GM23248 (cell line): ENCODE measurements at places on chromosomes 2 and 18.

DNA sequence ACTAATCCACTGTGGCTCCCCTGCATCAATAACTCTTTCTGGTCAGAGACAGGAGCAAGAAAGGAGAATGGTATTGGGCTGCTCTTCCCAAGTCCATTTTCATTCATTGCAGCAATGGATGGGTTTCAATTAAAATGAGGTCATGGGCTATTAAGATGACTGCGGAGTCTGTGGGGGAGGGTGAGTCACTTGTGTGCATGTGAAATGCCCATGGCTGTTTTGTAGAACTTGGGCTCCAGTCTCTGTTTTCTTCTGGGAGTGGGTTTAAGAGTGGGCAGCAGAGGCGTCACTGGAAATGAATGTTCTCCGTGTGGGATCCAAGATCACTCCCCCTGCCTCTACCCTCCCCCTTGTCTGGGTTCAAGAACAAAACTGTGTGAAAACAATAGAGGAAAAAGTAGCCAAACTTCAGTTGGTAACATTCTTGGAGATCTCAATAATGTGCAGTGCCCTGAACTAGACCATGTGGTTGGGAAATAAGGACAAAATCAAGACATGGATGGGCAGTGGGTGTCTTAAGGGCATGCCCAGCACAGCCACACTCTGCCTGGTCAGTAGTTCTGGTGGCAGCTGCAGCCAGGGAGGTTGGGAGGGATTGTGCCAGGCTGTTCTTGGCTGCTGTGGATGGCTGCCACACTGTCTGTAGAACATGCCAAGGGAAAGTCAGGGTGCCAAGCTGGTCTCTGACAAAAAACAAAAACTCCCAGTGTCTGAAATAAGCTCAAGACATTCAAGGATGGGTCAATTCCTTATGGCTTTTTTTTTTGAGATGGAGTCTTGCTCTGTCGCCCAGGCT, 68.2 kb upstream of the CXCR4 start:
- no peaks in the 10 kb centered on the region for H3K4me1 ChIP-seq
- H3K27me3 ChIP-seq: no peaks in the 10 kb centered on the region
- peak; percentile 8 for DNase-seq
- H3K27ac ChIP-seq: no peak overlapping the region
- H3K36me3 ChIP-seq: no peaks in the 10 kb centered on the region

- H3K27ac ChIP-seq: no peak overlapping the region
- H3K27me3 ChIP-seq: no peaks in the 10 kb centered on the region
- no peaks in the 10 kb centered on the region for H3K4me1 ChIP-seq
- no peaks in the 10 kb centered on the region for H3K36me3 ChIP-seq
- H3K4me3 ChIP-seq: no peak overlapping the region
- no peak for DNase-seq
Measured at GRCh38 chr2:60148716-60149115, 404.7 kb downstream of the BCL11A start.

GRCh38 chr2:32884346-32884745, 62.4 kb upstream of the LTBP1 start:
- no peak overlapping the region for H3K4me3 ChIP-seq
- no peaks in the 10 kb centered on the region for H3K27me3 ChIP-seq
- H3K27ac ChIP-seq: no peak overlapping the region
- H3K4me1 ChIP-seq: no peaks in the 10 kb centered on the region
- DNase-seq: peak; percentile 16

DNA sequence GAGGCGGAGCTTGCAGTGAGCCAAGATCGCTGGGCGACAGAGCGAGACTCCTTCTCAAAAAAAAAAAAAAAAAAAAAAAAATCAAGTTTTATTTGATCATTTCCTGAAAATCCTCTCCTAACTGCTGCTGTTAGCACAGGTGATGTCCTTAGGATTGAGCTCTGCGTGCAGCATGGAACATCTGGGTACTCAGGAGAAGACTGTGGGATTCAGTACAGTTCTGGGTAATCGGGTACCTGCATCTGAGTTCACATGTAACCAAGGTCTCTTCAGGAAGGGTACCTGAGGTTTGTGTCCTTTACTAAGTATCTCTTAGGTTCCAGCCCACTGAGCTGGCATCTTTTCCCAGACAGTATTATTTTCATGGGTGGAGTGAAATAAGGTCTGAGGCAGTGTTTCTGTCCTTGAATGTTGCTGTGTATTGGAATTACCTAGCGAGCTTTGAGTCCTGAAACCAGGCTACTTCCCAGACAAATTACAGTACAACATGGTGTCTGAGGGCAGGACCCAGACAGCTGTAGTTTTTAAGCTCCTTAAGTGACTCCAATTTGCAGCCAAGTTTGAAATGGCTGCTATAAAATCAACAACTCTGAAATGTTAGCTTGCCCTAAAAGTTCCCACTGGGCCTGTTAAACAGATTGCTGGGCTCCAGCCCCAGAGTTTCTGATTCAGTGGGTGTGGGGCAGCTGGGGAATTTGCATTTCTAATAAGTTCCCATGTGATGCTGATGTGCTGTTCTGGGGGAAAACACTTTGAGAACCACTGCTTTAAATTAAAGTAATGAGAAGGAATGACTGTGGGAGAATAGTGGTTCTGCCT, 120.5 kb downstream of the PMAIP1 start:
- H3K4me3 ChIP-seq: no peak overlapping the region
- H3K4me1 ChIP-seq: peaks cover 47% of the 10 kb centered on the region
- no peaks in the 10 kb centered on the region for H3K27me3 ChIP-seq

- no peaks in the 10 kb centered on the region for H3K27me3 ChIP-seq
- no peaks in the 10 kb centered on the region; the same call in 1 of the 2 replicates for H3K4me1 ChIP-seq
- 0 out of 2 replicates have a peak, but pooled peaks cover 4% of the 10 kb centered on the region for H3K36me3 ChIP-seq
- H3K27ac ChIP-seq: no peak overlapping the region
Measured at GRCh38 chr18:9961041-9961440, 47.2 kb downstream of the VAPA start.

GRCh38 chr2:2950403-2950952, 427.1 kb downstream of the EIPR1 start:
- no peak overlapping the region for H3K27ac ChIP-seq
- H3K4me1 ChIP-seq: no peaks in the 10 kb centered on the region
- no peak for DNase-seq

DNA sequence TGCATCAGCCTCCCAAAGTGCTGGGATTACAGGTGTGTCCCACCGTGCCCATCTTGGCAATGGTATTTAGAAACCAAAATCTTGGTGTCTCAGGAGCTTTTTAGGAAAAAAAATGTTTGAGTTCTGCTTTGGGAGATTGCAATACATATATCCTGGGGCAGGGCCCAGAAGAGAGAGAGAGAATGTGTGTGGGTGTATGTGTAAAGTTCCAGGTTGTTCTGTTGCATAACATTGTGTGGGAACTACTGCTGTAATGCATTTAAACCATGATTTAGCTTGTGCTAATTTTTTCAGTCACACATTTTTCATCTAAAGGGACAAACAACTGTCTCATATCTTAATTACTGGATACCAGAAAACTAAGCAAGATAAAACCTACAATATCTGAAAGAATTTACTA, 70.8 kb upstream of the NABP1 start:
- no peak overlapping the region for H3K4me3 ChIP-seq
- H3K36me3 ChIP-seq: no peaks in the 10 kb centered on the region
- H3K4me1 ChIP-seq: peaks cover 16% of the 10 kb centered on the region
- H3K27me3 ChIP-seq: no peaks in the 10 kb centered on the region

GRCh38 chr2:176589825-176590440, 320.7 kb downstream of the MTX2 start:
- no peak for DNase-seq
- no peaks in the 10 kb centered on the region for H3K27me3 ChIP-seq

GRCh38 chr2:2877427-2877826, 500.2 kb downstream of the EIPR1 start:
- no peaks in the 10 kb centered on the region for H3K4me1 ChIP-seq
- H3K4me3 ChIP-seq: no peak overlapping the region
- H3K27ac ChIP-seq: no peak overlapping the region
- H3K36me3 ChIP-seq: no peaks in the 10 kb centered on the region
- no peaks in the 10 kb centered on the region for H3K27me3 ChIP-seq

DNA sequence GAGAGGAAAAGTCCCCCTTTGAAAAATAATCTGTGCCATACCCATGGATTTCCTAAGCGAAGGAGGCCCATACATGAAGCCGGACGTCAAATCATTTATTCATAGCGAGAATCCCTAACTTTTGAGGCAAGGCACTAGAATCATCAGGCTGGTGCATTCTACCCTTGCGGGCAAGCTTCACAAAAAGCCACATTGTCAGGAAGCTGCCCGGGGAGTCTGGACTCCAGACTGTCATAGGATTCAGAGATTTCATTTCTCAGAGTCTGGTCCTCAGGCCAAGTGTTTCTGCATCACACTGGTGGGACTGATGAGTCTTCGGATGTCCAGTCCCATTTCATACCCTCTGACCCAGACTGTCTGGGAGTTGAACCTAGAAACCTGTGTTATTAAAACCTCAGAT, 8.9 kb downstream of the SLC9A4 start:
- no peaks in the 10 kb centered on the region for H3K36me3 ChIP-seq
- no peak for DNase-seq
- H3K27me3 ChIP-seq: peaks cover 16% of the 10 kb centered on the region
- no peak overlapping the region for H3K27ac ChIP-seq

DNA sequence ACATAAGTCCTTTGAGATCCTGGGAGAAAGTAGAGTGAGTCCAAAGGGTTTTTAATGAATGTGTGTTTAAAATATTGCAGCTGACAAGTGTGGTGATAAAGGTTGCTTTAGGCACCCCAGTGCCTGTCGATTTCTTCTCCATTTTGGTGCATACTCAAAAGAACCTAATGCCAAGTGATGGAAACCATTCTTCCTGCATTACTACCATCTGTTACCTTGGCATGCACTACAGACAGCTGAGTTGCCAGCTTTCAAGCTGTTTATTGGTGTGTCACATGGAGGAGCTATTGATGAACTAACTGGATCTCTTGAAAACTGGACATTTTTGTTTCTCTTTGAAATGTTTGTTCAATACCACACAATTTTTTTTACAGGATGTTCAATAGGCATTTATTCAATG, 350.0 kb downstream of the AKAIN1 start:
- H3K36me3 ChIP-seq: no peaks in the 10 kb centered on the region
- no peak overlapping the region for H3K4me3 ChIP-seq
- no peak overlapping the region for H3K27ac ChIP-seq
- H3K4me1 ChIP-seq: no peaks in the 10 kb centered on the region
- no peaks in the 10 kb centered on the region for H3K27me3 ChIP-seq
- DNase-seq: no peak

GRCh38 chr18:34866739-34867138, 156.6 kb downstream of the DTNA start:
- no peak overlapping the region for H3K4me3 ChIP-seq
- no peaks in the 10 kb centered on the region for H3K4me1 ChIP-seq
- no peak overlapping the region for H3K27ac ChIP-seq
- peak; percentile 61 for DNase-seq
- no peaks in the 10 kb centered on the region for H3K27me3 ChIP-seq
- no peaks in the 10 kb centered on the region for H3K36me3 ChIP-seq

- no peak overlapping the region for H3K4me3 ChIP-seq
- H3K36me3 ChIP-seq: no peaks in the 10 kb centered on the region
- 0 out of 2 replicates have a peak, but pooled peaks cover 4% of the 10 kb centered on the region for H3K27me3 ChIP-seq
- no peak for DNase-seq
- no peaks in the 10 kb centered on the region for H3K4me1 ChIP-seq
- no peak overlapping the region for H3K27ac ChIP-seq
Measured at GRCh38 chr18:3060667-3061580, 48.0 kb upstream of the LPIN2 start.

DNA sequence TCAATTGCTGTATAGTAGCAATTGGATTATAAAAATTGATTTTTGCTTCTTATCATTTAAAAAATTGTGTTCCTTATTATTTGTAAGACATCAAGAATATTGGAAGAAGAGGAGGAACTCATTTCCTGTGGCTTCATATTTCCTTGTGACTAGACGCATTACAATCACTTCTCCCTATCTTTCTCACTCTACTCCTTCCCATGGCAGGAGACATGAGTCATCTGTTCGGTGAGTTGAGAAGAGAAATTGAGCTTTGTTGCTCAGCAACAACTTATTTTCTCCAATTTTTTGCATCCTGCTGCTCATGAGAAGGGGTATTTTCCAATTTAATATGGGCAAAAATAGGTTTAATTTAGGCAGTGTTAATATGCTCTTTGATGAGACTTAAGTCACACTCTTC, 1783.9 kb downstream of the SUCLG1 start:
- no peaks in the 10 kb centered on the region for H3K27me3 ChIP-seq
- no peak for DNase-seq
- H3K4me3 ChIP-seq: no peak overlapping the region
- no peaks in the 10 kb centered on the region for H3K36me3 ChIP-seq
- no peaks in the 10 kb centered on the region for H3K4me1 ChIP-seq

- no peaks in the 10 kb centered on the region for H3K36me3 ChIP-seq
- no peaks in the 10 kb centered on the region for H3K27me3 ChIP-seq
- H3K4me1 ChIP-seq: no peaks in the 10 kb centered on the region
Measured at GRCh38 chr2:63571291-63571690, 17.0 kb downstream of the WDPCP start.

DNA sequence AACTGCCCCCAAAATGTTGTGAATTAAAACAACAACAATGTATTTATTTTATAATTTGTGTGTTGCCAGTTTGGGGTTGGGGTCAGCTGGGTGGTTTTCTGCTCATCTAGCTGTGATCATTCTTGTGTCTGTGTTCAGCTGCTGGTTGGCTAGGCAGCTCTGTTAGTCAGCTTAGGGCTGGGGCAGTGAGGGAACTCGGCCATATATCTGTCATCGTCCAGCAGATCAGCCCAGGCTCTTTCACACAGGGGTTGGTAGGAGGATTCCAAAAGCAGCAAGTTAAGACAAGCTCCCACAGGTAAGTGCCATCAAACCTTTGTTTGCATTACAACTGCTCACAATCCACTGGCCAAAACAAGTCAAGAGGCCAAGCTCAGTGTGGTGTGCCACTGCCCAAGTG, 121.5 kb downstream of the LPIN1 start:
- no peaks in the 10 kb centered on the region for H3K4me1 ChIP-seq
- no peak for DNase-seq
- peaks cover 6% of the 10 kb centered on the region; the same call in 1 of the 2 replicates for H3K27me3 ChIP-seq
- H3K4me3 ChIP-seq: no peak overlapping the region
- H3K36me3 ChIP-seq: no peaks in the 10 kb centered on the region

DNA sequence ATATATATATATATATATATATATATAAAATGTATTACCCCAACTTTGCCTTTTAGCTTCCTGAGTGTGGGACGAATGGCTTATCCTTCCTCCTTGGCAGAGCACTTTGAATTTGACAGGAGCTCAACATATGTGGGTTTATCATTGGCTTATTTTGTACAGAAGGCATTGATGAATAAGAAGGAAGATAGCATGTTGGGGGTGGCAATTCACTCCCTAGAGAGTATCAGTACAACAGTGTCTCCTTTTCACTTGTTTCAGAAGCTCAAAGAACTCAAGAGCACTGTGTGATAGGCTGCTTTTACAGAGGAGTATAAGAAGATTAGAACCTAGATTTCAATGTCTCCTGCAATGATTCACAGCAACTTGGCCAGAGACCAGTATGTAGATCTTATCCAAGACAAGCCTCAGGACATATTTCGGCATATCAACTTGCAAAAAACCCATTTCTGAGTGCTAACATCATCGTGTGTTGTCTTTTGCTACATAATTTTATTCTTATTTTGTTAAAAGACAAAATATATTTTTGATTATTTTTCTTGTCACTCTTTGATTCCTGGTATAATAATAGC, 345.8 kb downstream of the SOCS6 start:
- no peak overlapping the region for H3K27ac ChIP-seq
- H3K4me3 ChIP-seq: no peak overlapping the region
- H3K4me1 ChIP-seq: no peaks in the 10 kb centered on the region
- no peaks in the 10 kb centered on the region for H3K27me3 ChIP-seq
